ENCODE measurements at places on chromosomes 4 and X.

GRCh38 chr4:125420526-125420925 is 105.8 kb downstream of the FAT4 start:
- peak; percentile 35 for DNase-seq

DNA sequence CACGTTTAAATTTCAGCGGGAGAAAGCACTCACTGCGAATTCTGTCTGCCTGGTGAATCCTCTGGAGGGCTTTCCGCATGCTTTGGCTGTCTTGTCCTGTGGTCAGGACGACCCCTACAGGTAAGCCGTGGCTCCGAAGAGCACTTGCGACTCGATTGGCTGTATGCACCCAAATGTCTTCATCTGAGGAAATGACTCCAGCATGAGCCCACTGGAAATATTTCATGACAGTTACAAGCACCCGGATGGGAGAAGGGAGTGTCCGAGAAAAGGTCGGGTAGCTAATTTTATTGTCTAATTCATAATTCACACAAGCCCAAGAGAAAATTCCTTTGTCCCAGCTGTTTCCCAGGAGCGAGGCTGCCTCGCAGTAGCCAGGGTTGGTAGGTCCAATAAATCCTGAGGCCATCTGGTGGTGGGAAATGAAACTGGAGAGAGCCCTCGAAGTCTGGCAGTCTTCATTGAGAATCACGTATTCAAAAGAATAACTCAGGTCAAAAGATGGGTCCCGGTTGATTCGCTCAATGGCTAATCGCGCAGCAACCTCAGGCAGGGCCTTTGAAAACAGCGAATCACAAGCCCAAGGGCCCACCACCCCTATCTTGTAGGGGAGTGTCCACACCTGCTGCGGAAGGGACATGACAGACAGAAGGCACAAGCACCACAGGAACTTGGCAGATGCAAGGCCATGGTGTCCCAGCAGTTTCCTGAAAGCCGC is 6.6 kb downstream of the GUCY2F start:
- DNase-seq: peak; percentile 42

DNA sequence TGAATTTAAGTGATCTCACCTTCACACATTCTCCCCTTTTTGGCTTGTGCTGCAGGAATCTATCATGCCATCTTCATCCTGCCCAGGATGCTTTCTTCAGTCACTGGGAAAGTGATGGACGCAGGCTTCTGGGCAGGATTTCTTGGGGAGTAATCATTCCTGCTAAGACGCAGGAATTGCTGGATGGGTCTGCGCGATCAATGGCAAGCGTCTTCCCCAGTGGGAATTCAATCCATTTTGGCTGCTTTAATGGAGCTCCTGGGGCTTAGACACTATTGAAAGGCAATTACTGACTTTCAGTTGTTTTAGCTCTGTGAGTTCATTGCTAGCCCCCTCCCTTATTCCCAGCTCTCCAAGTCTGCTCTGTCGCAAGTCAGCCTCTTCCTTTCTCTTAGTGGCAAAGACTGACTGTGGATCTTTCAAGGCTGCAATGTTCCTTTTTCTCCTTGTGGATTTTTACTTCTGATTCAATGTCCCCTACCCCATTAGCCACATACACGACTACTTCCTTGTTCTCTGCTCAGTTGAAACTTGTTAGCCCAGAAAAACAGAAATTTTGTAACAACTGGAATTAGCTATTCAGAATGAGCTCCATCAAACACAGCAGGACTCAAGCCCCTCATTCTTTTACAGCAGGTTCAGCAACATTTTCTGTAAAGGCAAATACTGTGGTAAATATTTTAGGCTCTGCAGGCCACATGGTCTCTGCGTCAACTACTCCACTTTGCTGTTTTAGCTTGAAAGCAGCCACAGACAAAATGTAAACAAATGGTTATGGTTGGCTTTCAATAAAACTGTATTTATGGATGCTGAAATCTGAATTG is 154.9 kb downstream of the ASB9 start:
- DNase-seq: no peak

DNA sequence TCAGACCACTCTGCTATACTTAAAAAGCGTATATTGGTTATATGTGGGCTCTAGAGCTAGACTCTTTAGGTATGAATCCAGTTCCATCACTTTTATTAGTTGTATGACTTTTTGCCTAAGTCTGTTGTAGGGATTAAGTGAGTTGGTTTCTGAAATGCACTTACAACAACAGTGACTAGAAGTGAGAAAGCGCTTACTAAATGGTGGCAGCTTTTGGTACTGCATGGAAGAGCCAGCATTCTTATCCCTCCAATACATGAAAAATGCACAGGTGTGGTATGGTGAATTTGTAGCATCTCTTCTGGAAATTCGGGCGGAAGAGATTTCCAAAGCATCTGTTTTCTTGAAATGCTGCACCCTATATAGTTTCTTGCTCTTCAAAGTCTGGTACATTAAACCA is 117.1 kb downstream of the SPANXA1 start:
- no peak for DNase-seq

- DNase-seq: no peak
Measured at GRCh38 chr4:89588421-89588820, 248.5 kb downstream of the SNCA start.

DNA sequence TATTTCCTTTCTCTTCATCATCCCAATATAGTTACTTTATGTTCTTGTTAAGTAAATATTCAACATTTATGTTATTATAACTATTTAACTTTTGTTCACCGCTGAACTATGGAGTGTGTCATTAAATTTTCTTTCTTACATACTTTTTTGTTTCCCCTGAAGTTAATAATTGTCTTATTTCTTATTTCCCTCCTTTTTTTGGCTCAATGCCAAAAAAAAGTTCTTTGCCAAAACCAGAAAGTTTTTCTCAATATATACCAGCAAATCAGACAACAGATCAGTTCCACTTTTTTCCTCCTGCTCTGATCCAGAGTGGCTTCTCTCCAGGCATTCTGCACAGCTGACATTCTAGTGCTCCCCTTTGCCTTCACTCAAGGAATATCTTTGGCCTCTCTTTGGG is 187.0 kb upstream of the PPARGC1A start:
- no peak for DNase-seq

- DNase-seq: no peak
Measured at GRCh38 chr4:78418406-78418805, 133.2 kb upstream of the ANXA3 start.

GRCh38 chr4:38030023-38030422 is 69.8 kb downstream of the PTTG2 start:
- no peak for DNase-seq

- no peak for DNase-seq
Measured at GRCh38 chr4:22504447-22504846, 11.4 kb downstream of the ADGRA3 start.

GRCh38 chr4:109232681-109233080 is 69.8 kb downstream of the COL25A1 start:
- no peak for DNase-seq

DNA sequence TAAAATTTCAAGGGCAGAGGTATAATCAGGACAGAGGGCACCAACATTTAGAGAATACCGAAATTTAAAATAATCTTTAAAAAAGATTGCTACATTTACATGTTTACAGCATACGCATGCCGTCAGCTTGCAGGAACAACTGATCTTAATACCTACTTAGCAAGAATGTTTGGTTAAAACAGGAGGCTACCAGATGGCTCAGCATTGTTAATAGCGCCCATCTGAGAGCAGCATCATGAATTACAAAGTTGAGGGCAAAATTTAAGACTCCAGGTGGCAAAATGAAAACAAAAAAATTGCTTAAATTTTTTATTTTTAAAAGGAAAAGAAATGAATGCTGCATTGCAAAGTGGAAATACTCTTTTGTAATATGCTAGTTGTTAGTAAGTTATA is 241.3 kb downstream of the C4orf33 start:
- DNase-seq: no peak

DNA sequence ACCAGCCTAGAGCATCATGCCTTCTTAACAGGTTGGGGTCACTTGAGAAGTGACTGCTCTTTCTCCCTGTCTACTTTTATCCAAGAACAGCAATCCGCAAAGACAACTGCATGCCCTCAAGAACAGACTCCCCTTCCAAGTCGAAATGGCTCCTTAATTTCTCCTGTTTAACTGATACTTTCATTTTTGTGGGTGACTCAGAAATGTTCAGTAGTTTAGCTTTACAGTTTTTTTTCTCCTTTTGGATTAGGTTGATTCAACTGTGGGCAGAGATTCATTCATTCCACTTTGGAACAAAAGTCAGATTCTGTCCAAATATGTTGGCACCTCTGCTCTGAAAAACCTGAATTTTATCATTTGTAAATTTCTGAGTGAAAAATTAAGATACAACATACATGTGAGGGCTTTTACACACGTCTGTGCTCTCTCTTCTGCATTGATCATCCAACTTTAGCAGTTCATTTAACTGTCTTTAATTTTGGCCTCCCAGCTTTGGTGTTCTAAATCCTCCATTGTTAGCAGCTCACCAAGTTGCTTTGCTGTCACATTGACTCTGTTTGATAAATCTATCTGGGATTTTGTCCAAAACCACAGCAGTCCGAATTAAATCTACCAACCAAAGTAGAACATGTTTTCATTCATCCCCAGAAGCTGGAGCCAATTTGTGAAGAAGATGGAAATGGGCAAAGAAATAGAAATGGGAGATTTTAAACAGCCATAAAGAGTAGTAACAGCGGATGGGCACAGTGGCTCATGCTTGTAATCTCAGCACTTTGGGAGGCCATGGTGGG is 50.0 kb downstream of the HOPX start:
- no peak for DNase-seq

- DNase-seq: no peak
Measured at GRCh38 chr4:19177616-19178015, 1074.1 kb upstream of the SLIT2 start.

DNA sequence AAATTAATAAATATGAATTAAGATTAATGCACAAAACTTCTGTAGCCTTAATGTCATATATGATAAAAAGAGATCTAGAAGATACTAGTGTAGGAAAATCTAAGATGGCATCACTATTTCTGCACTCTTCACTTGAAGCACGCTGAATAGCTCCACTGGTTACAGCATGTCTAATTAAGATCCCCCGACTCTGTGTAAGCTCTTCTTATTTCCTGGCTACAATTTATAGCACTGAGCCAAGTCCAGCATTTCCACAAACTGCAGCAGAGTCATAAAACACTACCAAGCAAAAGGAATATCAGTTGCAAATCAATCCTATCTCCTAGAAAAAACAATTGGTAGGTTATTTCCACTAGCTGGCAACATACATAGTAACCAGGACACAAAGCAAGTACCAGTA is 1.3 kb upstream of the CCNA2 start:
- DNase-seq: no peak

DNA sequence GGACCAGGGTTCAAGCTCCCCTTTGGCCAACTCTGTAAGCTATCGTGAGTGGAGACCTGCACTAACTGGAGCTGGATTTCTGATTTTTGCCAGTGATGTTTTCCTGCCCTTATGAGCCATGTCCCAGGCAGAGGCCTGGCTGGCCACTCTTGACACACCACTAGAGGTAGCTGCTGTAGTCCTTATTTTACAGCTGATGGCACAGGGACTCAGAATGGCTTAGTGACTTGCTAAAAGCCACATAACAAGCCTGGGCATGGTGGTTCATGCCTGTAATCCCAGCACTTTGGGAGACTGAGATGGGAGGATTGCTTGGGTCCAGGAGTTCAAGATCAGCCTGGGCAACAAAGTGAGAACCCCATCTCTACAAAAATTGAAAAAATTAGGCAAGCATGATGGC is 33.4 kb downstream of the CYTL1 start:
- DNase-seq: no peak

GRCh38 chr4:154005171-154005520 is 216.3 kb upstream of the SFRP2 start:
- no peak for DNase-seq

DNA sequence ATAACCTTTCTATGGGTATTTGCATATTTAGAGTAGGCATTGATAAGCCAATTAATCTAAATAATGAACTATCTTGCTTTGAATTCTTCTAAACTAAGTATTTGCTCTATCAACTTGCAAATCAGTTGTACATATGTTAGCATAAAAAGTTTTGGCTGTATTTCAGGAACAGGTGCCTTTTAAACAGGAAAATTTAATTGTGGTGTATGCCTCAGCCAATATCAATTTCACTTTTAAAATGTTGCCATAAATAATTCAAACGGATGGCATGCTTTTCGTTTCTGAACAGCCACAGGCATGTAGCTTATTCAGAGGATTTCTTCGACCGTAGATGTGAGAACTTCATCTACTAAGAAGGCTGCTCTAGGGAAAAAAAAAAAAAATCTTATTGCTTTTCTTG is 99.9 kb downstream of the DCLK2 start:
- no peak for DNase-seq

DNA sequence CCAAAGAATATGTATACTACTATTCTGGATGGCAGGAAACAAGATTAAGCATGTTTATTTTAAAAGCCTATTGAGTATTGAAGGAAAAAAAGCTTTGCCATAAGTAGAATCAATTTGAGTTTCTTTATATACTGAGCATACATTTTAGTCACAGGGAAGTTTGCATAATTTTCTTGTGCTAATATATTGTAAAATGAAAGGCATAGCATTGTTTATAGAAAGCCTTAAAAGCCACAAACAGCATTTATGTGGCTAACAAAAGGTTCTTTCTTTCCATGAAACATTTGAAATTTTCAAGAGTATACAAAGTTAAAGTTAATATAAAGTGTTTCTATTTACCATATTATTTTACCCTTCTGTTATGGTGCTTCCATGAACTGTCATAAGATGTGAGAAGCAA is 1133.8 kb upstream of the PCDH10 start:
- DNase-seq: no peak

- DNase-seq: no peak
Measured at GRCh38 chr4:26288355-26288909, 32.4 kb upstream of the RBPJ start.

DNA sequence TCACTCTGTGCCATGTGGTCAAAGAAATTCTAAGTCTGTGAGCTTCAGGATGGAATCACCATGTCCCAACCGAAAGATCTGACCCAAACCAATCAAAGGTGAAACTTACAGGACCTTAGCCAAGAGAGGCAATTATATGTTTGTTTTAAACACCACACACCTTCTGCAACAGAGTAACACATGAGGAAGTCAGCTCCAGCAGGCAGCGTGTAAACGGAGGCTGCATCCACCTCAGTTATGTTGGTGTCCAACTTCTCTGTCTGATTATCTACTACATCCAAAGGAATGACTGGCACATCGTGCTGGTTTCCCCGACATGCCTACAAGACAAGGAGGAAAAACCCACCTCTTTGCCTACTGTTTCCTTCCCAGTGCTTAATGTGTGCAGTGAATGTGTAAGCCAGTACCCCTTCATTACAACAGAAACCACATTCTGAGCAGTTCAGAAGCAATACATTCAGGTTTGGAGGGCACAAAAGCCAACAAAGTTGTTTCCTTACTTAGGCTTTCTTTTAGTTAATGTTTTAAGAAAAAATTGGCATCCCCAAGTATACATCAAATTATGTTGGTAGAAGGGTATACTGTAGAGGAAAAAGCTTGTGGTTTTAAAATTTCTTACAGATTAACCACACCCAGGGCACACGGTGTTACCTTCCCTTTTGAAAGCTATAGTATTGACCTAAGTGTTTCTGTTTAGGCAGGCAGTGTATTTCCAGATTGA is 12.4 kb downstream of the CASP6 start:
- DNase-seq: no peak

Data from NCI-H1105 (cell line).